ENCODE measurements at places on chromosomes 1 and 21.

DNA sequence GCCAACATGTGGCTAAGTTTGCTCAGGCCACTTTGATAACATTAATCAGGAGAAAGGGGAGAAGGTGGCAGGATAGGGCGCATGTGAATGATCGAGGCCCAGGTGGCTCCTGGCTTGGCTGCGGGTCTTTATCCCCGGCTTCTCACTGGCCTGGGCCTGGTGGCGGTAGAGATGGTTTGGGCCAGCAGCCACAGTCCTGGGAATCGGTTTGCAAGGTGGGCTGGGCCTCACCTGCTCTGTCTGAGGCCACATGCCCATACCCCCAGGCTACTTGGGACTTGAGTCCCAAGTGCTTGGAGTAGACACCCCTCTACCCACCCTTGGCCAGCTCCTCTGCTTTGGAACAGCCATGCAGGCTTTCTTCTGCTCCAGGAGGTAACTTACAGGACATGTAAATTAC lies 49.7 kb upstream of the DISP3 start:
- DNase-seq: no peak

- no peak for DNase-seq
Observed at GRCh38 chr1:80915491-80915890, 885.2 kb upstream of the ADGRL2 start.

DNA sequence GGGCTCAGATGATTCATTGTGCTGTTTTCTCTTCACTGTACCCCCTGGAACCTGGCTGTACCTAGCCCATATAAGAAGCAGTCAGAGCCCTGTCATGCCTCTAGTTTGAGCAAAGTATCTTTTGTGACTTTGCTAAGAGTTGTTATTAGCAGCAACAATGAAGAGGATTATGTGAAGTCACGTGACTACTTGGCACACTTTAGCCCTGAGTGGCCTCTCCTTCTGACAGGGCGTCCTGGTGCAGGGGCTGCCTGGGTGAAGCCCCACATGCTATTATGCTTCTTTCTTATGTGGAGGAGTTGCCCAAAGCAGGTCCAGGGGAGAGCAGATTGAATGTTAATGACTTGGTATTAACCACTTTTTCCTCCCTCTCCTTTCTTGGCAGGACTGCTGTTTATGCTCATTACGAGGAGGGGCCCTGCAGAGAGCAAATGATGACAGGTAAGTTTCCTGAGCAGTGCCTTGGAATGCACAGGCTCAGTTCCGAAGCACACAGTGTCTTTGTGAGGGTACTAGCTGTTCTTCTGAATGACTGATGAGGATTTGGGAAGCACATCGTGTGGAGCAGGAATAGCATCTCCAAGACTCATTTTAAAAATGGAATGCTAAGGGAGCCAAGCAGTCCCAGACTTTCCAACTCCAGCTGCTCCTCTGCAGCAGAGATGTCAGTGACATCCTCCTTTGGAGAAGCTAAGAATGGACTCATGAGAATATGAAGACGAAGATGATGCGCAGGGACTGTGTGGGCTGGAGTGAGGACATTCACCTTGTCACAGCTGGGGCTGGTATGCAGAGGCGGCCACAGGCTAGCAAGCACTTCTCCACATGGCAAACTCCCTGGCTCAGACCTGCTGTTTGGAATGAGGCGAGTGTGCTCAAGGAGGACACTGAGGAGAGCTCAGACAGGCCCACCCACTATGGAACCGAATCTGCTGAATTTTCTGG lies 15.2 kb upstream of the ST3GAL3 start:
- DNase-seq: no peak

DNA sequence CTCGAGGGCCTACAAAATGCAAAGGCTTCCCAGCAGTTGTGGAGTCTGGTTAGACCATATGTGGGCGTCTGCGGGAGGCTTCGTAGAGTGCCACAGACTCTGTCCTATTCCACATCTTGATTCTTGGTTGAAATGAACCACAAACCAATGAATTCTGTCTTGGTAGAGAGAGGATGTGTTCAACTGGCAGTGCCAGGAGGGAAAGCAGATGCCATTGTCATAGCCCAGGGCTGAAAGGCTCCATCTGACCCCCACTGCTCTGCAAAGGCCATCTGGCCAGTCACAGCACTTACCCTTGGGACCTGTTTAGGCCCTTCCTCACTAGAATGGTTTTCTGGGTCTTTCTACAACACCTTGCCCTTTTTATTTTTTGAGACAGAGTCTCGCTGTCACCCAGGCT lies 22.1 kb downstream of the ACOT11 start:
- no peak for DNase-seq

DNA sequence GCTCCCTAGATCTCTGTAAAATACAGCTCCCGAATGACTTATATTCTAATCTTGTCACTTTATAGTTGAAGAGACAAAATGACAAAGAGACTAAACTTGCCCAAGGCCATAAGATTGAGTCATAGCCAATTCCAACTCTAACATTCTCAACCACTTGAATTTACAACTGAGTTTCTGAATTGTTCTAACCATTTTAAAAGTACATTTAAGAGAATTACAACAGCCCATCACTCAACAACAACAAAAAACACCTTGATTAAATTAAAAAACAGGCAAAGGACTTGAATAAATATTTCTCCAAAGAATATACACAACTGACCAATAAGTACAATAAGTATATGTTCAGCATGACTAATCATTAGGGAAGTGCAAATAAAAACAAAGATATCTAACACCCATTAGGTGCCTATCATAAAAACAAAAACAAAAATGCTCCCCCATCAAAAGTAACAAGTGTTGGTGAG lies 8.7 kb upstream of the ADCY10 start:
- DNase-seq: no peak

DNA sequence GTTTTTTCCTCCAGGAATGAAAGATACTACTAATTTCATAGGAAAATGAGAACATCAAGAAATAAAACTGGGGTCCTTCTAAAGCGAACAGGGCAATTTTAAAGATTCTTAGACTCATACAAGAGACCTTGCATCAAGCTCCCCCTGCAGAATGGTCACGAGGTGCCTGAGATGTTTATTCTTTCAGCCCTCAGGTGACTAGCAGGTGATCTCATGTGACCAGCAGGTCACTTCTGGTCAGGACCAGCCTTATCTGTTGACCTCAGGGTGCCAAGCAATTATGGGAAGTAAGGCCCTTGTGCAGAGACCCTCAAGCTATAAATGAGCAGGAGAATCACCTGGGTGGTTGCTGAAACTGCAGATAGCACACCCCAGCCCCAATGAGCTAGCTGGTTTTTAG lies 20.6 kb upstream of the TMEM51 start:
- DNase-seq: no peak

GRCh38 chr1:182279724-182280503 lies 111.7 kb downstream of the GLUL start:
- peak; percentile 77 for DNase-seq

GRCh38 chr1:167152192-167152876 lies 58.5 kb downstream of the STYXL2 start:
- no peak for DNase-seq

- DNase-seq: no peak
Observed at GRCh38 chr1:197092491-197093023, 25.5 kb upstream of the F13B start.

DNA sequence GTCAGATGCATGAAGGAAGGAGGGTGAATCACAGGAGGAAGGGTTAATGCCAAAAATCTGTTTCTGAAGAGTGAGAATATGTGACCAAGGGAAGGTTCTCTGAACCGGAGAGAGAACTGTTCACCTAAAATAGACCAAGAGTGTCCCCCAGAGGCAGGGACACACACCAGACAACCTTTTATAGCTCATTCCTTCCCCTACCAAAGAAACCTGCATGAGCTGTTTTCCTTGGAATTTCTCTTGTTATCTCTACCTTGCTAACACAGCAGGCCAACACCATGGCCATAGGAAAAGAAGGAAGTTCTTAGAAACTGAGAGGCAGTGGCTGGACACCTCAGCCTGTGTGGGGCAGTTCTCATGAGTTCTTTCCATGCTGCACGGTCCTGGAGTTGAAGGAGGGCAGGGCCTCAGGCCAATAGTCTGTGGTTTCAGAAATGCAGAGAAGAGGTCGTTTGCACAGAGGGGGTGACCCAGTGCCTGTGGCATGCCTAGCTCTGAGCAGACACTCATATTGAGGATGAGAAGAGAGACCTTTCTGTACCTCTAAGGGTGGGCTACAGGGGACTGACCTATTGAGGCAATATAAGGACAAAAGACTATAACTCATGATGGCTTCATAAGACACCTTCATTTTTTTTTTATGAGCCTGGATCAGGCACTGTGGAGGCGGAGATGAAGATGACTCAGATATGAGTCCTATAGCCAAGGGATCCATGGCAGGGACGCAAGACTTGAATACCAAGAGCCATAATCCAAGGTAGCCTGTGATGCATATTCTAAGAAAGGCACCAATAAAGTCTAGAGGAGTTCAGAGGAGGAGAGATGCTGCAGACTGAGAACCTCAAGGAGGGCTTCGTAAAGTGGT lies 39.4 kb downstream of the IGFN1 start:
- DNase-seq: no peak

- no peak for DNase-seq
Observed at GRCh38 chr1:75785320-75785982, 605 bp upstream of the RABGGTB start.

GRCh38 chr1:199083680-199084079 lies 444.8 kb downstream of the PTPRC start:
- DNase-seq: no peak

DNA sequence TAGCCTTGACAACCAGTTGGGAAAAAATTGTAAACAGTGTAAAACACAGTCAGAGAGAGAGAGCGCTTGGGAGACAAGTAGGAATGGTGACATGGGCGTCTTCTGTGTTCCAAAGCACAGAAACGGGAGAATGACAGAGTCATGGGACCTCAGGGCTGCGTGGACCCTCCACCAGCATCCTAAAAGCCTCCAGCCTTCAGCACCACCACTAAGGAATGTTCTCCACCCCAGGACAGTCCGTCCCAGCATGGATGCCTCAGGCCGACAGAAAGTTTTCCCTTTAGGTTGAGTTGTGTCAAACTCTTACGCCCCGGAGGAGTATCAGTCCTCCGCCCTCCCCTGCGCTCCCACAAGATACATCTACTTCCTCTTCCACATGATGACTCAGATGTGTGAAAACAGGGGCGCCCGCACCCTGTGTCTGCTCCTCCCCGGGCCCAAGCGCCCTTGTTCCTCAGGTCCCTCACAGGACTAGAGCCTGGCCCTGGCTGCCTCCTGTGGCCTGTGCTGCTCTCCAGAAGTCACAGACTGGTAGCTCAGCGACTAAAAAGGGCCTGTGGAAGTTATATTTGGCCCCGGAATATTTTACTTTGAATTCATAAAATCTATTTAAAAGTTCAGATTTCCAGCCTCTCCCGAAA lies 63.9 kb upstream of the EFHD2 start:
- no peak for DNase-seq

DNA sequence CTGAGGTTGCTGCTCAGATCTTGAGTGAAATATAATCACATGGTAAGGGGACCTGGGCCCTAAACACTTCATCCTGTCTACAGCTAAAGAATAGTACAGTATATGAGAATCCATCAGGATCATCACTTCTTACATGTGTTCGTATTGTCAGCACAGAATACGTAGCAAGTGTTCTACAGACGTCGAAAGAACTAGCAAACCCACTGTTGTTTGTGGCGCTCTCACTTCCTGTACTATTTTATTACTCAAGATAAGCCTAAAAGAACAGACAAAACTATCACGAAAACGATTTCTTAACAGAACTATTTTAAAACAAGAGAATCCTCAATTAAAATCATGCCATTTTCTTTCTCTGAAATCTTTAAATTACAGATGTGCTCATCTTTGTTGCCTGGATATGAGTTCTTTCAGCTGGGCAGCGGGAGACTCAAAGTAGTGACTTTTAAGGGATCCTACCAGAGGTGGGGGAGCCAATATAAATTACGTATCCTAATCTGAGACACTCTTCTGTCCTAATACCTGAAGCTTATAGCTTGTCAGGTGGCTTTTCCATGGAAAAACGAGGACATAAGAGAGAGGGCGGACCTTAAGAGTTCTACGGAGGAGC lies 724 bp downstream of the ST7L start:
- no peak for DNase-seq

DNA sequence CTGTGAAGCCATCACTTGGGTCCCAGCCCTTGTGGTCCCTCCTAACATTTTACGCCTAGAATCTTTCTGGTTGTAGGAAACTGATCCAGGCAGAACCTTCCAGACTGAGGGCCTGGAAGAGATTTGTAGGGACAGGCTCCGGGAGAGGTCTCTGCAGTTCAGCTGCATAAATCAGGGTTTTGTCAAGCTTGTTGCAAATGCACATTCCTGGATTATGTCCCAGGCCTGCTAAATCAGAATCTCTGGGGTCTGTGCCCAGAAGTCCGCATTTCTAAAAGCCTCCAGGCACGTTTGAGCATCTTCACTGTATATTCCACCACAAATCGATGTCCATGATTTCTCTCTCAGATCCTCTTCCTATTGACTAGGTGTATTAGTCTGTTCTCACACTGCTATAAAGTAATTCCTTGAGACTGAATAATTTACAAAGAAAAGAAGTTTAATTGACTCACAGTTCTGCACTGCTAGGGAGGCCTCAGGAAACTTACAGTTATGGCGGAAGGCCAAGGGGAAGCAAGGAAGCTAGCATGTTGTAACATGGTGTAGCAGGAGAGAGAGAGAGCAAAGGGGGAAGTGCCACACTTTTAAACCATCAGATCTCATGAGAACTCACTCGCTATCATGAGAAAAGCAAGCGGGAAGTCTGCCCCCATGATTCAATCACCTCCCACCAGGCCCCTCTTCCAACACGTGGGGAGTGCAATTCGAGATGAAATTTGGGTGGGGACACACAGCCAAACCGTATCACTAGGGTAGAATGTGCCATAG lies 1.2 kb upstream of the FHAD1 start:
- no peak for DNase-seq

GRCh38 chr21:27648560-27648959 lies 681.7 kb upstream of the ADAMTS5 start:
- no peak for DNase-seq

DNA sequence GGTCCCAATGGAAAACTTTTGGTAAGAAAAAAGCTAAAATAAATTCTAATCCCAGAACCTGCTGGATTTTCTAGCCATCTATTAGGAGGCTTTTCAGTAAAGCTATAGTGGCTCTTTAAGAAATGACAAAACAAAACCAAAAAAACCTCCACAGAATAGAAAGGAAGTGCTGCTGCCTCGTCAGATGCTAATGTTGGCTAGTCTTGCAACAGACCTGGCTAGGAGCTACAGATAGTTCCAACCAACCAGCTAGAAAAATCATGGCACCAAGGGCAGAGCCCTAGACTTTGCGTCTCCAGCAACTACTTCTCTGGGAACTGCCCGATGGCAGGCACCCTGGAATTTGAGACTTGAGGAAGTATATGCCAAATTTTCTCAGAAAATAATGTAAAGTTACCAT lies 7.6 kb downstream of the CD101 start:
- no peak for DNase-seq

- DNase-seq: no peak
Observed at GRCh38 chr1:99745061-99745460, 21.4 kb downstream of the FRRS1 start.

- DNase-seq: no peak
Observed at GRCh38 chr1:240967070-240967724, 355.2 kb upstream of the GREM2 start.

- no peak for DNase-seq
Observed at GRCh38 chr1:86504895-86505563, 36.3 kb downstream of the CLCA1 start.

GRCh38 chr1:31735571-31735970 lies 28.6 kb downstream of the ADGRB2 start:
- DNase-seq: no peak

- no peak for DNase-seq
Observed at GRCh38 chr1:214003233-214003632, 15.5 kb downstream of the PROX1 start.

Measured in COR-L47 (cell line).